ENCODE measurements at places on chromosomes 3 and 15. TPM values are rescaled to one million over a fixed set of nuclear protein-coding genes. Genes with fewer than 3 reads are reported as not detected.

DNA sequence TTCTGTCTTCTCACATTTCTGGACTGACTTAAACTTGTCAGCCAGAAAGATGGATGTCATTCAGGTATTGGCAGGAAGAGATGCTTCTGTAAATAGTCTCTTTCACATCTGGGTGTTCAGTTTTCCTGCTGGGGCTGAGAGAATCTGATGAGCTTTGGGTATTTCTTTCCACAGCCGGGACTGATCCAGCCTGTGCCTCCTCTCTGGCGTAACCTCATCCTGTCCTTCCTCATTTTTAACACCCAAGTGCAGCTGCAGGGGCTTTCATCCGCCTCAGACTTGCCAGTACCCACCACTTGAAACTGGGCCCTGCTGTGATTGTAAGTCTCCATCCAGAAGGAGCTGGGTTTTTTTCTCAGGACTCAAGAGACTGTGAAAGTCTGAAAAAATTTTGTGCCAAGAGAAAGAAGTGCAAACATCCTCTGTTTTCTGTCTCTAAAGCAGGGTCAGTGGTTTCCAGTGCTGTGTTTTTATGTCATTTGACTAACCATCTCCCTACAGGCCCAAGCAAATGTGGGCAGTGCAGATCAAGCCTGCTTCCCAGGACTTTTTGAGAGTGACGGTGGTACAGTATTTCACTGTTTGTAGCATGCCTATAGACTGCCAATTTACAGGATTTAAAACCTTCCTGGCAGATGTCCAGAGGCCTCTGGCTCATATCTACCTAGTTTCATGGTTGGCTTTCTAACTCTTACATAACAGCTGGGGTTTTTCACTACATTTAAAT lies 342.7 kb downstream of the PTPRG start:
- no peak overlapping the region for H3K27ac ChIP-seq
- H3K36me3 ChIP-seq: no peaks in the 10 kb centered on the region
- peaks cover 3% of the 10 kb centered on the region for H3K27me3 ChIP-seq
- H3K4me3 ChIP-seq: no peak overlapping the region

- no peaks in the 10 kb centered on the region for H3K27me3 ChIP-seq
- no peak for DNase-seq
- H3K27ac ChIP-seq: no peak overlapping the region
- peaks cover 25% of the 10 kb centered on the region for H3K4me1 ChIP-seq
- no peak overlapping the region for H3K4me3 ChIP-seq
Observed at GRCh38 chr15:81317642-81318017, 6.3 kb downstream of the STARD5 start.

DNA sequence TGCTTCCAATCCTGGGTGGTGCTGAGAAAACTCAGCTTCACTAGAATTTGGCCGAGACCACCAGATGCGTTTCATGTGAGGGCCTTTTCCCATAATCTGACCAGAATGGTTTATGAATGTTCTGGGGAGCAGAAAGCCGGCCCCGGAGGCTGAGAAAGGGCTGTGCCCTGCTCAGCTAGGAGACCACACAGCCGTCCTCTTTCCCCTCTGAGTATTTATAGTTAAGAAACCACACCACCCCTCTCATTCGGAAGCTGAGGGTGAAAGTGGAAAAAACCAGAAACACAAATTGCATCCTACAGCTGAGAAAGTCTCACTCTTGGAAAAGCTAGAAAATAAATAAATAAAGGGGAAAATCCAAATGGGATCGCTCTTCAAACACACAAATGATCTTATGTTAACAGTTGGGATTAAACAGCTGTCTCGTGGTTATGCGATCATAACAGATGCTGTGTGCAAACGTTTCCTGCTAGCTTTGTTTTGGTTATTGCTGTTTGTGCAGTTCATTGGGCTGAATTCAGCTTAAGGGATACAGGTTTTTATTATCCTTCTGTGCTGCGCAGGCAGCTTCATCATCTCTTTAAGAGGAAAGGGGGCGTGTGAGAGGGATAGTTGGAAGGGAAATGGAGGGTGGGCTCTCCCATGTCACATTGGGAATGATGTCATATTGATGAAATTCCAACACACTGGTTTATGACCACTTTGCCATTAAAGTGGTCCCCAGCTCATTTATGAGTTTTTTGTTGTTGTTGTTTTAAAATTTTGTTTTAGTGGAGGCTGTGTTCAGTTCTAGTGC lies 1026.2 kb upstream of the NR2F2 start:
- peak overlapping the region; percentile 61 for H3K4me3 ChIP-seq
- H3K27me3 ChIP-seq: peaks cover 50% of the 10 kb centered on the region
- no peak for DNase-seq
- H3K36me3 ChIP-seq: peaks cover 6% of the 10 kb centered on the region

Gene ZNF660
- 2.0 TPM for total RNA-seq

DNA sequence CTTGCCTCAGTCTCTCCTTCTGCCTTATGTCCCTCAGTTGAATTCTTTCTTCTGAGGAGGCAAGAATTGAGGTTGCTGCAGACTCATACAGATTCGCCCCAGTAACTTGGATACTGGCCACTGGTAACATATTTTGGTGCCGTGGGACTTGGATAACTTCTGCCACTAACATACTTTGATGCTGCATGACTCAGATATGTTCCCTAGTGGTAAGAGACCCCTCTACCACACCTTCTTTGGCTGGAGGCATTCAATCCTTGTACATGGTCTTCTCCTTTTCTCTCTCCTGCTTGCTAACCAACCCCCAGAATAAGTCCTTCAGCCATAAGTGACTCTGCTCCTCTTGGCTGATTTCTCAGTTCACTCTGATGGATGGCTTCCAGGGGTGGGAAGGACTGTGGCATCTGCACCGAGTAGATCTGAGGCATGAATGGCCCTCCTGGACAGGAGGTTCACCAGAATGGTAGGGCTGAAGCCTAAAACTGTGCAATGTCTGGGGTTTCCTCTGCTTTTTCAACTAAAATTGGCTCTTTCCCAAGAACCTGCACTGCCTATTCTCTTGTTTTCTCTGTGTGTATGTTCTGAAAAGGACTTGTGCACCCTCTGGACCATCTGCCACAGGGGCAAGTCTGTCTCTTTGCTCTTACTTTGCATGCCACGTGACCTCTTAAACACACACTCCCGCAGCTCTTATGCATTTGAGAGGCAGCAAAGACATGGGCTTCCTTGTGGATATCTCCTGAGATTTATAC lies 55.5 kb upstream of the FSTL1 start:
- no peak overlapping the region for H3K4me3 ChIP-seq
- no peaks in the 10 kb centered on the region for H3K36me3 ChIP-seq
- peaks cover 13% of the 10 kb centered on the region for H3K27me3 ChIP-seq
- no peak overlapping the region for H3K27ac ChIP-seq

Gene FBXL2
- total RNA-seq: not detected

Gene NR2E3
- total RNA-seq: not detected

- H3K27ac ChIP-seq: no peak overlapping the region
- no peaks in the 10 kb centered on the region for H3K36me3 ChIP-seq
- H3K4me3 ChIP-seq: no peak overlapping the region
- peaks cover 7% of the 10 kb centered on the region for H3K4me1 ChIP-seq
Observed at GRCh38 chr15:75008629-75009326, 13.4 kb downstream of the SCAMP5 start.

- H3K27me3 ChIP-seq: no peaks in the 10 kb centered on the region
- H3K27ac ChIP-seq: peak overlapping the region; percentile 98
- DNase-seq: no peak
- H3K4me3 ChIP-seq: peak overlapping the region; percentile 93
- peaks cover 45% of the 10 kb centered on the region for H3K36me3 ChIP-seq
Observed at GRCh38 chr3:129118745-129119144, 2.9 kb downstream of the RAB43 start.

- no peaks in the 10 kb centered on the region for H3K36me3 ChIP-seq
- no peaks in the 10 kb centered on the region for H3K4me1 ChIP-seq
- H3K27me3 ChIP-seq: no peaks in the 10 kb centered on the region
- no peak for DNase-seq
Observed at GRCh38 chr15:96273317-96274086, 57.0 kb upstream of the NR2F2 start.

Gene PRTG
- total RNA-seq: not detected

Gene GABRA5
- total RNA-seq: not detected

GRCh38 chr3:184360070-184360928 lies 1.1 kb downstream of the CLCN2 start:
- DNase-seq: no peak
- peaks cover 2% of the 10 kb centered on the region for H3K27me3 ChIP-seq
- peak overlapping the region; percentile 40 for H3K27ac ChIP-seq
- H3K4me3 ChIP-seq: peak overlapping the region; percentile 81
- H3K36me3 ChIP-seq: peaks cover 11% of the 10 kb centered on the region

DNA sequence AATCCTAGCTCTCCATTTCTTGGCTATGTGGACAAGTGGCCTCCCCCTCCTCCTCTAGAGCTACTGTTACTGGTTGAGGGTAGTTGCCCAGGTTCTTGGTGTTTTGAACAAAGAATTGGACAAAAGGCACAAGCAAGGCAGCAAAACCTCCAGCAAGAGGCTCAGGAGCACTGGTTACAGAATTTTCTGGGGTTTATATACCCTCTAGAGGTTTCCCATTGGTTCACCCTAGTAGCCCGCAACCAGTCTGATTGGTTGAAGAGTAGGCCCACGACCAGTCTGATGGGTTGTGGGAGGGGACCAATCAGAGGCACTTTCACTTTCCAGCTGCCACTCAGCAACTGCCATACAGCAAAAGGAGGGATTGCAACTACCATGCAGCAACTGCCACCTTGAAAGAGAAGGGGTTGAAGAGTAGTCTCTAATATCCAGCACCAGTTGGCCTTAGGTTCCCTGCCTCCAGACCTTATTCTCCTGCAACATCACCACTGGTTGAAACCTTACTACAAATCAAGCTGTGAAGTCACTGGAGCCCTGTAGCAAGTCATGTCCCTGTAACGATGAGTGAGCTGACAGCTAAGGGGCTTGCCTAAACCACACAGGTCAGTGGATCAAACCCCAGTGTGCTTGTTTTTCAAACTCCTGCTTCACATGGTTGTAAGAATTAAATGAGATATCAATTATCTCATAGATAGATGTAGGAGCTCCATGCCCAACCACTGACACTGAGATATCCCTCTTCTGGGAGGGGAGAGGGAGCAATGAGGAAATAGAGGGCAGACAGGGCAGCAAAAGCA lies 2.9 kb upstream of the C15orf39 start:
- peaks cover 5% of the 10 kb centered on the region for H3K27me3 ChIP-seq
- H3K27ac ChIP-seq: peak overlapping the region; percentile 82
- DNase-seq: peak; percentile 55
- H3K4me1 ChIP-seq: peaks cover 31% of the 10 kb centered on the region
- peak overlapping the region; percentile 94 for H3K4me3 ChIP-seq

- H3K36me3 ChIP-seq: peaks cover 21% of the 10 kb centered on the region
- no peak for DNase-seq
Observed at GRCh38 chr15:34338347-34338746, 766 bp upstream of the SLC12A6 start.

DNA sequence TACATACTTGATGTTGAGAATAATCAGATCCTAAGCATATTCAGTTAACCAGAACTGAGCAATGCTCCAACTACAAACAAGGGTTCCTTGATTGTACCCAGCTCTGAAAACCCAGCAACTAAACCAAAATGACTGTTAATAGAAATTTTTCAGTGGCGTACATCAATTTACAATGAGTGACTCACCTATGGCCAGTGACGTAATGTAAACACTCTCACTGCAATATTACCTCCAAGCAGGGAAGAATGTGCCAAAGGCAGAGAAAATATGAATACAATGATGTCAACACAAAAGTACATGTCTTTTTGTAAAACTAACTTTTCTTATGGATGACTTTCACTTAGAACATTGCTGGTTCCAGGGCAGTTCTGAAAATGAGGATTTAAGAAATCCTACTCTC lies 611.3 kb downstream of the EDEM1 start:
- H3K4me3 ChIP-seq: no peak overlapping the region
- no peaks in the 10 kb centered on the region for H3K27me3 ChIP-seq
- no peak for DNase-seq
- H3K36me3 ChIP-seq: no peaks in the 10 kb centered on the region

Gene MELTF
- 5.6 TPM for total RNA-seq

DNA sequence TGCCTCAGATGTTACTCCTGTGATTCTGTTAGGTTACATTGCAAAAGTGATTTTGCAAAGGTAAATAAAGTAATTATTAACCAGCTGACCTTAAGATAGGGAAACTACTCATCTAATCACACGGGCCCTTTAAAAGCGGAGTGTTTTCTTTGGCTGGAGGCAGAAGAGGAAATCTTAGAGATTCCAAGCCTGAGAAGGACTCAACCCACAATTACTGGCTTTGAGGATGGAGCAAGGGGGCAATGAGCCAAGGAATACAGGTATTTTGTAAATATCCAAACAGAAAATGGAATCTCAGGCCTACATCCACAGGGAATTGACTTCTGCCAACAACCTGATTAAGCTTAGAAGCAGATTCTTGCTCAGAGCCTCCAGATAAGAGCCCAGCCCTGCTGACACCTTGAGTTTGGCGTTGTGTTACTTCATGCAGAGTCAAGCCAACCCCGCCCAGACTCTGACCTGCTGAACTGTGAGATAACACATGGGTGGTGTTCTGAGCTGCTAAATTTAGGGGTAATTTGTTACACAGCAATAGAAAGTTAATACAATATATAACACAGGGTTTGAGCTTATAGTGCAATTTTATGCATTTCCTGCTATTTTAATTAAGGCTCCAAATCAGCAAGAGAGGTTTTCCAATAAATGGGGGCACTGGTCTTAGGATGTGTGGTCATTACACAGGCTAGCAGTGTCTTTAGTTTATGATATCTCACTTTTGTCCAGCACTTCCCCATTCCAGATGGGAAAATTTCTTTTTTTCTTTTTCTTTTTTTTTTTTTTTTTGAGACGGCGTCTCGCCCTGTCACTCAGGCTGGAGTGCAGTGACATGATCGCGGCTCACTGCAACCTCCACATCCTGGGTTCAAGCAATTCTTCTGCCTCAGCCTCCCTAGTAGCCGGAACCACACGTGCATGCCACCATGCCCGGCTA lies 19.5 kb downstream of the NFKBIZ start:
- no peaks in the 10 kb centered on the region for H3K27me3 ChIP-seq
- no peak for DNase-seq

- H3K4me3 ChIP-seq: no peak overlapping the region
- DNase-seq: no peak
- no peaks in the 10 kb centered on the region for H3K36me3 ChIP-seq
- H3K4me1 ChIP-seq: no peaks in the 10 kb centered on the region
Observed at GRCh38 chr3:152865668-152866245, 30.8 kb downstream of the P2RY1 start.

DNA sequence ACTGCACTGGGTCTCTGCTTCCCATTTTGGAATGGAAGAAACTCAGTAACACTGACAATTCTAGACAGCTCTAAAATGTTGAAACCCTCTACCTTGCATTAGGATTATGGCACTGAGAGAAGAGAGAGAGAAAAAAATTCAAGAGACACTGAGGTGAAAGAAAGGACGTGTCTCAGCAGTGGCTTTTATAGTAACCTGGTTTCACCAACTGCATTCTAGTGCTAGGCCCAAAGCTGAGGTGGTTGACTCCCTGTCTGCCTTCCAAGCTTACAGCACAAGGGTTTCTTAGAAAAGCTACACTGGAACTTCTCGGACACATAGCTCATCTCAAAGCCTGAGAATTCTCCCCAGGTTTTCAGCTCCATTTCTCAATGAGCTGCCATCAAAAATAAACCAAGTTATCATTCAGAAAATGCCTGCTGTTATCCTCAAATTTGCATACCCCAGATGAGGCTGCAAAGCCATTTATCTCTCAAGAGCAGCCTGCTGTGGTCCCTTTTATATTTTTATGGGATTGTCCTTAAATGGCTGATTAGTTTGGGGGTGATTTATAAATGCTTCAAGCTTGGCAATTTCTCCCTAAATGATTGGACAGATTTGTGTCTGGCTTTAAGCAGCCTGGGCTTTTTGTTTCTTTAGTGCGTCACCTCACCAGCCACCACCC lies 279.9 kb downstream of the EBLN2 start:
- no peaks in the 10 kb centered on the region for H3K27me3 ChIP-seq
- DNase-seq: no peak
- H3K27ac ChIP-seq: no peak overlapping the region
- H3K4me1 ChIP-seq: no peaks in the 10 kb centered on the region
- no peak overlapping the region for H3K4me3 ChIP-seq

- DNase-seq: no peak
- H3K4me3 ChIP-seq: no peak overlapping the region
- no peak overlapping the region for H3K27ac ChIP-seq
Observed at GRCh38 chr3:22476976-22477375, 726.0 kb upstream of the ZNF385D start.
